ENCODE measurements at places on chromosomes 7 and 10. TPM values are rescaled to one million over a fixed set of nuclear protein-coding genes. Genes with fewer than 3 reads are reported as not detected.

PODXL gene
- 0.61 TPM for total RNA-seq

NEUROG3 gene
- total RNA-seq = not detected

DLX6 gene
- total RNA-seq = 0.54 TPM

BMPER gene
- not detected for total RNA-seq

GCK gene
- total RNA-seq = not detected

WASL gene
- 3.9 TPM for total RNA-seq

PTPN20 gene
- 12.7 TPM for total RNA-seq

ARMC3 gene
- 5.2 TPM for total RNA-seq

FLNC gene
- 0.12 TPM for total RNA-seq

SIRT1 gene
- 6.6 TPM for total RNA-seq

GPER1 gene
- 2.5 TPM for total RNA-seq

SVOPL gene
- not detected for total RNA-seq

GPR158 gene
- total RNA-seq = not detected

AKR1C8 gene
- not detected for total RNA-seq

KLF14 gene
- not detected for total RNA-seq

UCN3 gene
- not detected for total RNA-seq

TMEM176A gene
- total RNA-seq = not detected

IL2RA gene
- not detected for total RNA-seq

IDI2 gene
- total RNA-seq = not detected

SEMA3E gene
- total RNA-seq = 0.34 TPM

ARHGAP22 gene
- 3.5 TPM for total RNA-seq

Measured in Caki2 (cell line).